Caudate nucleus (tissue), 63 donors: ENCODE measurements at places on chromosomes 2 and 18.

GRCh38 chr18:5966514-5966913 lies 71.2 kb upstream of the TMEM200C start:
- no peak for DNase-seq

DNA sequence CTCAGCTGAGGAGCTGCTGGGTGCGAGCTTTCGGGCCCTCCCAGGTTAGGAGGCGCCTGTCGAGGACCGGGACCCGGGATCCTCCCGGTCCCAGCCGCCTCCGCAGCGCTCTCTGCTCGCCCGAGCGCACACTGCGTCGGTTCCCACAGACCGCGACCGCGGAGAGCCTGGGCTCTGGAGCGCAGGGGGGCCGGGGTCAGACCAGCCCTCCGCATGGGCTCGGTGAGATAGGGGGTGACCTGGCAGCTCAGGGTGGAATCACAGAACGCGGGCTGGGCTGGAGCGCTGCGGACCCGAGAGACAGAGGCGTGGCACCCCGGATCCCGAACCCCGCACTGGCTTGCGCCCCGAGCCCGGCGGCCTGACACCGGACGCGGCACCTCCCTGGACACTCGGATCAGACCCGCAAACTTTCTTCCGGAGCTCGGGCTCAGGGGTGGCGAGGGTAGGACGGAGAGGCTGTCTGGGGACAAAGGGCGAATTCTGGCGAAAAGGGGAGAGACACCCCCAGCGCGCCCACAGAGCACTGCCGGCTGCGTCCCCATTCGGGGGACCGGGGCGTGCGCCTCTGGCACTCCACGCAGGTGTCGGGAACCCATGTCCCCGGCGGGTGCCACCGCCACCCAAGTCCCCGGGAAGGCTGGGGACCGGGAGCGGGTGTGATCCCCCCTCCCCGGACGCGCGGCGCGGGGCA lies 612 bp downstream of the DIPK1C start:
- DNase-seq, result peak; percentile 63

- DNase-seq, result peak; percentile 38
Measured at GRCh38 chr2:65300761-65301711, 73.4 kb downstream of the ACTR2 start.

DNA sequence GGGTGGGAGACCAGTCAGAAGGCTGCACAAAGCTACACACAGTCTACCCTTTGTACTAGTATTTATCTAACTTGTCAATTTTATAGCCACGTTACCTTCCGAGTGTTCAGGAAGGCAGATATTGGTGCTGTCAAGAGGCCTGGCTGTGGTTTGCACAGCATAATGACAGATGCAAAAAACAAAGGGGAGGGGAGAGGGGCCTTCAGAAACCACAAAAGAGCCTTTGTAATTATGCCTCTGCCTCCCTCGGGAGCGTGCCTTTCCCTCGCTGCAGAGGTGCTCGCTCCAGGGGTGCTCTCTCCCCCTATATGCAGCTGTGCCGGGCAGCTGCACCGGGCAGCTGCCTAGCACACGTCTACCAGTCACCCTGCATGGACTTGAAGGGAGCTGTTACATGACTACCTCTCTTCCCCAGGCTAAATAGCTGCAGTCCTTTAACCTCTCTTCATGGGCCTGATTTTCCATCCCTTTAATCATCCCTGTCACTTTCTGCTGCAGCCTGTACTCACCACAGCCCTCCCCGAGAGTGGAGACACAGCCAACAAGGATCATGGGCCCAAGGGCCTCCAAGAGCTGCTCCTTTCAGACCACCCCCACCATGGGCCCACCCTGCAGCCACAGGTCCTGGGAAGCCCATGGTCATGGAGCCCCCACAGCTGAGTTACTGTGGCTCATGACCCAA lies 168.4 kb upstream of the PKDCC start:
- no peak for DNase-seq

- DNase-seq, result no peak
Measured at GRCh38 chr2:207283356-207283755, 117.6 kb upstream of the KLF7 start.

DNA sequence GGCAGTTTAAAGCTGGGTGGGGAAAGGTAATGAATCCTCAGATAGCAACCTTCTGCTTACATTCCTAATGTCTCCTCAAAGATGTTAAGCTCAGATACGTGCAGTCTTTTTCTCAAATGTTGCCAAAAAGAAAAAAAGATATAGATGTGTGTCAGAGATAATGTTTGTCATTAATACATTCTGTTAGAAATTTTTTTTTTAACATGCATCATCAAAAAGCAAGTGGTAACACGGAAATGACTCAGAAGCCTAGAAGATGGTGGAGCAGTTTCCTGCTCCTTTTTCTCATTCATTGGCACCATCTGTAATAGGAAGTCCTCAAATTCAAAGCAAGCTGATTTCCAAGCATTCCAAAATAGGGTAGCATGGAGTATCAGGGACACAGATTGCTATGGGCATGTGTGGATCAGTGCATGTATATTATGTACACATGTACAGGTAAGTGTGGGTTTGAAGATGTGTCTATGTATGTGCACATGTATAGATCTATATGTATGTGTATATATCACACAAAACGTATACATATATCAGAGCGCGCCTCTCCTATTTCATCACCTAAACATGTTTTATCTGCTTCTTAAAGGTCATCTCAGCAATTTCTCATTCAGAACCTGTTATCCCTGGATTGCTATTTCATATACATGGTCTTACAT lies 79.9 kb upstream of the ITGB6 start:
- DNase-seq, result no peak

- no peak for DNase-seq
Measured at GRCh38 chr18:55633032-55633431, 45.0 kb upstream of the TCF4 start.

GRCh38 chr2:60884800-60885199 lies 3.4 kb downstream of the REL start:
- DNase-seq, result no peak

- no peak for DNase-seq
Measured at GRCh38 chr2:43715300-43716098, 39.3 kb upstream of the C1GALT1C1L start.

DNA sequence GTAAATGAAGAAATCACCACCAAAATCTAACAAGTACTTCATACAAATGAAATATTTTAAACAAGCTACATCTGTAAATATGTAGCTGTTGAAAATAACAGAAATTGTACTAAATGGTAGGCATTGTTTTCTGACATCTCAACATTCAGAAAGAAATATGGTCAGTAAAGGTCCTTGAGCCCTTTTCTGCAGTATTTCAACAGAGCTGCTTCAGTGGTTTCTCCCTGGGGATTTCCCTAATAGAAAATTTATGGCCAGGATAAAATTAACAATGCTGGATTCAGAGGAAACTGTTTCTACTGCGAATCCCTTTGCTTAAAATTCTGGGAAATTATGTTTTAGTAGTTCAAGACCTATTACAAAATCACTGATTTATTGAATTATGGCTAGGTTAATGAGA lies 256.6 kb downstream of the PIEZO2 start:
- DNase-seq, result no peak

DNA sequence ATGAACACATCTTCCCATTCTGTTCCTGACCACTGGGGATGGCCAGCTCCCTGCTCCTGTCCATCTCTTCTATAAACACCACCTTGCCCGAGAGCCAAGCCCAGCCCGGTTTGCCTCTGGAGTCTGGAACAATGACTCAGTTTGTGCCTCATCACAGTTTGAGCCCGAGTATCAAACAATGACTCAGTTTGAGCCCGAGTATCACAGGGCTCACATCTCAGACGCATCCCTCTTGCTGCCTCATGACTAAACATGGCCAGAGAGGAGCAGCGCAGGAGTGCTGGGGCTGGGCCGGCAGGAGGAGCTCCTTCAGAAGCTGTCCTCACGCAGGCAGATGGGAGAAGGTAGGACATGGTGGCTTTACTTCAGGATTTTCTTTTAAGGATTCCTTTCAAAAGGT lies 68.7 kb downstream of the PXDN start:
- no peak for DNase-seq

- DNase-seq, result no peak
Measured at GRCh38 chr2:3944841-3945240, 241.5 kb downstream of the DCDC2C start.

GRCh38 chr2:111617299-111618225 lies 266.4 kb downstream of the ANAPC1 start:
- DNase-seq, result no peak

GRCh38 chr2:189581354-189582139 lies 961 bp upstream of the SLC40A1 start:
- DNase-seq, result no peak

- DNase-seq, result no peak
Measured at GRCh38 chr18:26046419-26047077, 43.9 kb downstream of the SS18 start.

- no peak for DNase-seq
Measured at GRCh38 chr2:207330912-207331311, 165.2 kb upstream of the KLF7 start.

DNA sequence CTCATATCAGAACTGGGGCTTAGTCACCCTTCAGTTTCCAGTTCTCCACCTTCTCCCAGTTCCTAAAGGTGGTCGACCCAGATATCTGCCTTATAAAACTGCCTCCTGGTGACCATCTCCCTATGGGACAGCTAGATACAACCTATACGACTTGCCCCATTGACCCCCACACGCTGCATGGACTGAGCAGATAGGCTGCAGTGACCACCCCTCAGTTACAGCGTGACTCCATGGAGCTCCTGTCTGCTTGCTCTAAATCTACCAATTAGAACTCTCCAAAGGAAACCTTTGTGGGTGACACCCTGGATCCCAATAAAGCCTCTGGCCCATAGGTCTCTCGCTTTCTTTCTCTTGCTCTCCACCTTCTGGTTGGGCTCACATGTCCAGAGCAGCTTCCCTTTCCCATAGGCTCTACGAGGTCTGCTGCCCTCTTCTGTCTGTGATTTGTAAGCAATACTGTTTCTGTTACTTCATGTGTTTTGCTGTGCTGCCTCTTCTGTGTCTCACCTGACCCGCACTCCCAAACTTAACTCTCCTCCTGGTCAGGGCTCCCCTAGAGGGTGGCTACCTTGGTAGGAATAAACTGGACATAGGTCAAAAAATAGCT lies 971.3 kb upstream of the FAM98A start:
- no peak for DNase-seq

DNA sequence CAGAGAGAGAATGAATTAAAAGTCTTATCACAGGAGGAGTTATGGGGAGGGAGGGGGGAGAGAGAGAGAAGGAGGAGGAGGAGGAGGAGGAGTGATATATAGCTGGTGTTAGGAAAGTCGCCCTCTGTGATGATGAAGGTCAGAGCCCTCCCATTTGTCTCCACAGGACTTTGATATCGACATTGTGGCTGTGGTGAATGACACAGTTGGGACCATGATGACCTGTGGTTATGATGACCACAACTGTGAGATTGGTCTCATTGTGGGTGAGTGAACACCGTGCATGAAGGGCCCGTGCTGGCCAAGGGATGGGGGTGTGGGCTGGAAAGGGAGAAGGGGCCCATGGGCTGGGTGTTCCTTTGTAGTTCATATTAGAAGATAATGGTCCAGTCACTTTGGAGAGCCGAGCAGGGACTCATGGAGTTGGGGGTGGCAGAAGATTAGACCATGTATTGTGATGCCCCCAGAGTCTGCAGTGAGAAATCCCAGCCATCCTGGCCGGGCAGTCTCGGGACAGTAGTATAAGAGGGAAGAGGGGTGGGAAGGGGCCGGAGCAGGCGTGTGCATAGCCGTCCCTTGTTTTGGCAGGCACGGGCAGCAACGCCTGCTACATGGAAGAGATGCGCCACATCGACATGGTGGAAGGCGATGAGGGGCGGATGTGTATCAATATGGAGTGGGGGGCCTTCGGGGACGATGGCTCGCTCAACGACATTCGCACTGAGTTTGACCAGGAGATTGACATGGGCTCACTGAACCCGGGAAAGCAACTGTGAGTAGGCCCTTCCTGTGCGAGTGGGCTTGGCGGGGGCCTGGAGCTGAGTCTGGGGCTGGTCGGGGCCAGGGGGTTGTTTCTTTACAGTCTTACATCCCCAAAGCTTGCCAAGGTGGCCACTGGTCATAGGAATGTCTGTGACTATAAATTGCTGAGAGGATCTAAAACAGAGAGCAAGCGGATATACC lies 40.0 kb downstream of the HK2 start:
- no peak for DNase-seq

- no peak for DNase-seq
Measured at GRCh38 chr2:45857867-45858520, 206.5 kb downstream of the PRKCE start.

DNA sequence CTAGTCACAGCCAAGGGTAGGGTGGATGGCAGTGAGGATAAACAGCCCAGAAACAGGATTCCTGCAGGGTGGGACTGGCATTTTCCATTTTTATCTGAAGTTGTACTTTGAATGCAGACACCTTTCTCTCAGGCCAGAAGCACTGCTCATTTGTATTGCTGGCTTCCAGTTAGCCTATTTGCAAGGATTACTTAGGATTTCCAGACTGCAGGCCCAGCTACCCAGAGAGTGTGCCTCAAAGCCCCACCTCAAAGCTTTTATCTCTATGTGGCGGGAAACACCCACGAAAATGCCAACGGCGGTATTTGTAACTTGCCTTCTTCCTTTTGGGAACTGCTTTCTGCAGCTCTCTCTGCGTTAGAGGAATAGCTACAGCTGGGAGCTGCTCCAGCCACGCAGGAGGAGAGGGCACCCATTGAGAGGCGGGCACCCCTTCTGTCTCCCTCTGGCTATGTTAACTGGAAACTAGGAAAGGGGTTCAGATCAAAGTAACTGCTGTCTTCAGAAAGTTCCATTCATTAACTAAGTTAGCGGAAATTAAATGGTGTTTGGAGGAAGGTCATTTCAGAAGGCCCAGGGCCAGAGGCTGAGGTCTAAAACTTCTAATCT lies 144.9 kb downstream of the TGIF1 start:
- no peak for DNase-seq

DNA sequence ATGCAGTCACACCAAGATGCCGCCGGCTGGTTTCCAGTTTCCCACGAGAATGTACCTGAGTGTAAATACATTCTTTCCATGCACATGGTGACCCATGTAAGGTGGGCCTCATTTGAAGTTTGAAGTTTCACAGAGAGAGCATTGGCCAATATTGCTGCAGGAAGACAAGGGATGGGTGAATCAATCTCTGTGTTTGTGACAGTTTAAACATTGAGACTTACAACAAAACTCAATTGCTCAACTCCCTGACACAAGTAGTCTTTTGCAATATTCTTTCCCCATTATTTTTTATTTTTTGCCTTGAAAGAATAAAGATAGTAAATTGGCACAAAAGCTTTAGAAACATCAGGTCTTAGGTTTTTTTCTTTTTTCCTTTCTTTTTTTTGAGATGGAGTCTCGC lies 5.1 kb downstream of the SERPINB2 start:
- no peak for DNase-seq

DNA sequence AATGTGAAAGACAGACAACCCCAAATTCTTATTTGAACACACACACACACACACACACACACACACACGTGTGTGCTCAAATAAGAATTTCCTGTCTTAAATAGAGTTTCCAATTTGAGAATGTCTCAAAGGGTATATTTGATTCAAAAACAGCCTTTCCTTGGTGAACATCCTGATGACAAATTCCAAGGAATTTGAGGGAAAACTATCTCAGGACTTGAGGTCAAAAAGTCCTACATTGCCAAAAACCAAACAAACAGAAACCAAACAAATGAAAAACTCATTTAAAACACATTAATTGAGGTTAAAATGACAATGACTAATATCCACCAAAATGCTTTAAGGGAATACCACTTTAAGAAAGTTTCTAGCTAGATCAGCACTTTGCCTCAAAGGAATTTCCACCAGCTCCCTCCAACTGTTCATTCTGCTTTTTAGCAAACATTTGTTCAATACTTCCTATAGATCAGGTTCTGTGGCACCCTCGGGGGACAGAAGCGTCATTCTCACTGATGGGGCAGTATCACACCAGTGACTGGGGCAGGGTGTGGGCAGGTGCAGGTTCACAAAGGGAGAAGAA lies 232.1 kb upstream of the TRIB2 start:
- no peak for DNase-seq

- DNase-seq, result no peak
Measured at GRCh38 chr2:223641082-223641481, 38.9 kb upstream of the SCG2 start.

GRCh38 chr2:43539436-43539835 lies 56.4 kb downstream of the THADA start:
- no peak for DNase-seq
